ENCODE measurements at places on chromosomes 2 and 18.

GRCh38 chr2:12059616-12060441 is 313.4 kb downstream of the LPIN1 start:
- DNase-seq, result no peak

DNA sequence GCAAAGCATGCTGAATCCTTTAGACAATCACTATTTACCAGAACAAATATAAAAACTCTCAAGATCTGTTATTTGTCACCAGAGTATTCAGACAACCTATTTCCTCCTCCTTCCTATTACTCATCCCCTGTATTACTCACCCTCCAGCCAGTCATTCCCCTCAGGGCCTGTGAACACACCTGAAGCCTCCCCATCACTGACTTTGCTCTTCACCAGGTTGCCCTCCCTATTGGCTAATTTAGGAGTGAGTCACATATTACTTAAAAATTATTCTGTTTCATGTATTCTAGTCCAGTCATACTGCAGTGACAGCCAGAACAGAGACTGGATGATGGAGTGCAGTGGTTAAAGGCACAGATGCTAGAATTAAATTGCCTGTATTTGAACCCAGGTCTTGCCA is 3.7 kb upstream of the ATG16L1 start:
- DNase-seq, result peak; percentile 84

- DNase-seq, result no peak
Measured at GRCh38 chr2:65754219-65754618, 321.8 kb upstream of the SPRED2 start.

- DNase-seq, result peak; percentile 86
Measured at GRCh38 chr2:240851078-240851991, 17.3 kb upstream of the AGXT start.

- DNase-seq, result no peak
Measured at GRCh38 chr2:234130777-234131181, 80.3 kb downstream of the SPP2 start.

GRCh38 chr2:119436993-119437772 is 5.5 kb downstream of the TMEM37 start:
- no peak for DNase-seq

GRCh38 chr2:36357847-36358659 is 2.5 kb downstream of the CRIM1 start:
- no peak for DNase-seq

- DNase-seq, result no peak
Measured at GRCh38 chr2:23760736-23761135, 166.2 kb downstream of the ATAD2B start.

- no peak for DNase-seq
Measured at GRCh38 chr18:7817575-7818230, 250.6 kb downstream of the PTPRM start.

DNA sequence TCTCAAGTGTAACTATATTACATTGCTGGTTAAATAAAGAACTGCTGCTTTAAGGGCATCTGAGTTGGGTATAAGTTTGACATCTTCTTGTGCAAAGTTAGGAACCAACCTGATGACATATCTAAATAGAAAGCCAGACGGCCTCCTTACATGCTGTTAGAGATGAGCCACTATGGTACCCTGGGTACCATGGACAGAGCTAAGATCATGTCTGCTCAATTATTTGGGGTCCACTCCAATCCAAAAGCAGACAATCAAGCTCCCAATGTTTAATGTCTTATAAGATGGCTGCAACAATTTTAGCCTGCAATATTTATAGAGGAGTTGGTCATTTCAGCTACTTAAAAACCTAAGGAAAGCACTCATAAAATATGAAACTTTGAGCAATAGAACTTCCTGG is 86.2 kb downstream of the UPP2 start:
- no peak for DNase-seq

GRCh38 chr2:238155051-238155760 is 3.6 kb upstream of the ERFE start:
- no peak for DNase-seq

- DNase-seq, result no peak
Measured at GRCh38 chr2:238667008-238667407, 180.9 kb upstream of the TWIST2 start.

- peak; percentile 81 for DNase-seq
Measured at GRCh38 chr2:42568401-42569115, at the start of gene MTA3. TSS of gene MTA3 (plus strand) at chr2:42568632. CDS start at chr2:42568746, 114 bp downstream.

DNA sequence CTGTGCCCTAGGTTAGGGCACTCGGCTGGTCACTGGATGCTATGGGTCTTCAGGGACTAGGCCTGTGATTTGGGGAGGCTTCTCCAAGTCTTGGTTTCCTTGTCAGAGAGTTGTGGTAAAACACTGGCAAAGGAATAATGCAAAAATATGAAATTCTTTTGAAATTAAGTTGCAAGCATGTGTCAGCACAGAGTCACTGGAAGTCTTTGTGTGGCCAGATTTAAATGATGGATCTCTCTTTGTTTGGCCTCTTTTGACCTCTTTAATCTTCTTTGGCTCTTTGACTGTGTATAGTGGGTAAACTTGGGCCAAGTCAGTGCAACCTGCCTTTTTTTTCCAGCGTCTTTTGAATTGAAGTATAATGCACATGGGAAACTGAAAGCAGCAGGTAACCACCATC is 12.1 kb downstream of the HK2 start:
- no peak for DNase-seq

DNA sequence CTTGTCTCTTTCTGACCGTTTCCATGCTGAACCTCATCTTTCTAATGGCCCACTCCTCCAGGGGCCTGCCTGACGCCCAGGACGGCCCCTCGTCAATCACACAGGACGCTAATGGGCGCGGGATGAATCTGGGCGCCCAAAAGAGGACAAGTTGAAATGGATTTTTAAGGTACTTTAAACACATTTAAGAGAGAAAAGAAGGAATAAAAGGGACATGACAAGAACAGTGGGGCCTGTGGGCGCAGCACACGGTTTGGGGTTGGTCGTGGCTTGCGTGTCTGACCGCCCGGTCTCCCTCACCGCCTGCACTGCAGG is 607 bp upstream of the UBE2F start:
- DNase-seq, result no peak

GRCh38 chr2:203354966-203355365 is 26.8 kb downstream of the ABI2 start:
- no peak for DNase-seq

GRCh38 chr2:111199840-111200239 is 79.1 kb downstream of the BCL2L11 start:
- DNase-seq, result no peak

GRCh38 chr2:201407265-201407664 is 44.0 kb downstream of the TRAK2 start:
- DNase-seq, result no peak

DNA sequence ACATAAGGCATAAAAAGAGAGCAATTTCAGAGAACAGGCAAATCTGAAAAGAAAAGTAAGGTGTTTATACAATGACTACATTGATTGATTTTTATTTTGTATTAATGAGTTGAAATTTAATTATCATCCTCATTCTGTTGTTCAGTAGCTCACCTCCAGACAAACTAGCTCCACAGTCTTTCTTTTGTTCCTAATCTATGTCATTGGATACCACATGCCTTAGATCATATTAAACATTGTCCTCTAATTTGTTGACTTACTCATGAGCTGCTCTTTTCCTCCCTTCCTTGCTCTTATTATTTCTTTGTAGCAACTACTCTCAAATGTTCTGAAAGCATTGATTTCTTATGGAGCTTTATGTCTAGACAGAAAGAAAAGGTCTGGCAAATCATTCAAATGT is 185.5 kb upstream of the ZSWIM2 start:
- no peak for DNase-seq

DNA sequence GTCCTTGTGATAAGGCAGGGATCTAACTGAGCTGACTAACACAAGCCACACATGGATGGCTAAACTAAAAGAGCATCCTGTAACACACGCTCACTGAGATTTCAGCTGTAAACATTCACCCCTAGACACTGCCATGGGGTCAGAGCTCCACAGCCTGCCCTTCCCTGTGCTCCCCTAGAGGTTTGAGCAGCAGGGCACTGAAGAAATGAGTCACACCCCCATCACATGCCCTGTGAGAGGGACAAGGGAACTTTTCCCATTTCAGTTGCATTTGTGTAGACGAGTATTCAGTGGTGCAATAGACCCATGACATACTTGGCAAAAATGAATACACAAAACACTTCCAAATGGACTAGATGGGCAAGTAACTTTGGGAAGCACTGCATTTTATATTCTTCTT is 402.4 kb upstream of the LRRTM1 start:
- DNase-seq, result no peak

- DNase-seq, result no peak
Measured at GRCh38 chr2:60662781-60663180, 93.3 kb upstream of the PAPOLG start.

DNA sequence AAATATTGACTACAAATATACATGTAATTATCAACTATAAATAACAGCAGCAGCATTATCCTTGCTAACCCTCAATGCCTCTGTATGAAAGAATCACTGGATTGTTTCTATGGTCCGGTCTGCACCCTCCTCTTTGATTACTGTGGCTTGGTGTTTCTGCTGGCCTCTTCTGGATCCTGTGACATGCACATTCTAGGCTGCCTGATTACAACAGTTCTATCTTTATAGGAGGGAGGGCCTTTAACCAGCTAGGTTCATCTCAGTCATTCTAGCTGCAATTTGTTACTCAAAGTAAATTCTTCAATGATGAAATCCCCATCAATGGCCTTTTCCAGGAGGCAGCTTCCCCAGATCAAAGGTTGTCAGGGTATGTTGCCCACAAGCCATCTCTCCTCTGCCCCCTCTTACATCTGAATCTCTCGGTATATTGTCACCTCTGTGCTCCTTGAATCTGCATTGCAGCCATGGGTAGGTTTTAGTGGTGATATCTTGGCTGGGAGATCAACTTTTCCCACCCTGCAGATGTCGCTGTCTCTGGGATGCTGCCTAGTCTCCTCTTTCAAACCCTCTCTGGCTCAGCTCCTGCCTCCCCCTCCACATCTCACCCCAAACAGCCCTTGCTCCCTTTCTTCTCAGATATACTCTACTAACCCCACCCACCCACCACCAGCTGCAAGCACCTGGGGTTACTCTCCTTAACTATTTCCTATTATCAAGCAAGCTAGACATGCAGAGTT is 106.2 kb upstream of the BZW1 start:
- DNase-seq, result peak; percentile 24

DNA sequence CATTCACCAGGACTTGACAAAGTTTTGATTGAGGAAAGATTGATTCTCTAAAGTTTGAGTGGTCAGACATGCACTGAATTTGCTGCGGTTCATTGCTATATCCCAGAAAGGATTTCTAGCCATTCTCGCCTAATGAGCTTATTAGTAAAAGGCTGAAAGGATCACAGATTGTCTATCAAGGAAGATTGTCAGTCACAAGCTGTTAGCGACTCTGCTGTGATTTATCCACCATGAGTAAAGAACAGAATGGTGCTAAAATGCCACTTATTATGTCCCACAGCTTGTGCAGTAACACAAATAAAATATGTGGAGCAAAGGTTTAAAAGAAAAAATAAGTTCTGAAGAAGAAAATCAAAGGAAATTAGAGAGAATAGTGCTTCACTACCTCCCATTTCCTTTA is 701.2 kb upstream of the CDH7 start:
- no peak for DNase-seq

- DNase-seq, result no peak
Measured at GRCh38 chr2:207260947-207261346, 95.2 kb upstream of the KLF7 start.

GRCh38 chr2:82342356-82342755 is 2037.8 kb upstream of the LRRTM1 start:
- DNase-seq, result no peak

- no peak for DNase-seq
Measured at GRCh38 chr2:157181234-157181633, 76.3 kb upstream of the GALNT5 start.

DNA sequence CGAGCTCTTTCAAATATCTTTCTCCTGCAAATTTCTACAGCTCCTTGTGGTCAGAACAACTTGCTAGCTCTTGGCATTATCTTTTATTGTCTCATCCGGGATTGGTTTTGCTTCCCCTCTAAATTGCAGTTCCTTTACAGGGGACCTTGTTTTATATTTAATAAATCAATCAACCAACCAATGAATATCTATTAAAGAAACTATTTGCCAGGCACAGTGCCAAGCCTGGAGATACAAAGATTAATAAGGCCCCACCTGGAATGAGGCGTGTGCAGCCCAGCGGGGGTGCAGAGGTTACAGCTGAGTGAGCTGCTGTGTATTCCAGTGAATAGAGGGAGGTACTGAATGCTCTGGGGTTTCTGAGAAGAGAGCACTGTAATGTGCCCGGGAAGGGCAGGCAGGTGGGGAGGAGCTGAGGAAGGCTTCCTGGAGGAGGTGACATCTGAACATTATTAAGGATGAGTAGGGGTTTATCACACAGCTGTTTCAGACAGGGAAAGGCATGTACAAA is 51.8 kb downstream of the LIPG start:
- DNase-seq, result no peak

- DNase-seq, result no peak
Measured at GRCh38 chr2:116952254-116952653, 862.2 kb upstream of the DDX18 start.

GRCh38 chr18:47149457-47150028 is 757 bp downstream of the HDHD2 start:
- DNase-seq, result no peak

- no peak for DNase-seq
Measured at GRCh38 chr2:241199897-241200821, 11.7 kb downstream of the ANO7 start.

- DNase-seq, result no peak
Measured at GRCh38 chr2:194327196-194327888, 1329.7 kb upstream of the SLC39A10 start.

- DNase-seq, result no peak
Measured at GRCh38 chr2:138503087-138503442, 1.5 kb downstream of the SPOPL start.

DNA sequence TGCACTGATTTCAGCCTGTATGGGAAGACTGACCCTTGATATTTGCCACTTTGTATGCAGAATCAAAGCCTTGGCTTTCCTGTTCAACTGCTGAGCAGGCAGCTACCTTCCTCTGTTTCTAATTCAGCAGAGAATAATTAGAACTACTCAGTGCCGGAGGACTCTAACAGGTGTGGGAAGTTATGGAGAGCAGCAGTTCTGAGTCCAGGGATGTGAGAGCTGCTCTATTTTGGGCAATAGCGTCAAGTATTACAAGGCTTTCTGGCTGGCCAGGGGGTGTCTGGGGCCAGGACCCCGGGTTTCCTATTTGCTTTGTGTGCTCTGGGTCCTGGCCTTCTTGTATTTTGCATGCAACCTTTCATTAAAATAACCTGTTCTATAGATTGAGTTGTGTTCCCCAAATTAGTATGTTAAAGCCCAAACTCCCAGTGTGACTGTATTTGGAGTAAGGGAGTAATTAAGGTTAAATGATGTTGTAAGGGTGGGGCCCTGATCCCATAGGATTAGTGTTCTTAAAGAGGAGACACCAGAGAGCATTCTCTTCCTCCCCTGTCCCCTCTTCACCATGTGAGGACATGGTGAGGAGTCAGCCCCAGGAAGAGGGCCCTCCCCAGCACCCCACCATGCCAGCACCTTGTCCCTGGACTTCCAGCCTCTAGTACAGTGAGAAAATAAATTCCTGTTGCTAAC is 5.6 kb upstream of the NTSR2 start:
- no peak for DNase-seq

Data from activated T-cell treated with anti-CD3 and anti-CD28 coated beads, Interleukin-2, amount 50 U/mL, for 72 hours (primary cell).